Esophagus muscularis mucosa (tissue), 4 donors: ENCODE measurements at places on chromosomes 3 and 15. TPM values are rescaled to one million over a fixed set of nuclear protein-coding genes. Genes with fewer than 3 reads are reported as not detected.

DNA sequence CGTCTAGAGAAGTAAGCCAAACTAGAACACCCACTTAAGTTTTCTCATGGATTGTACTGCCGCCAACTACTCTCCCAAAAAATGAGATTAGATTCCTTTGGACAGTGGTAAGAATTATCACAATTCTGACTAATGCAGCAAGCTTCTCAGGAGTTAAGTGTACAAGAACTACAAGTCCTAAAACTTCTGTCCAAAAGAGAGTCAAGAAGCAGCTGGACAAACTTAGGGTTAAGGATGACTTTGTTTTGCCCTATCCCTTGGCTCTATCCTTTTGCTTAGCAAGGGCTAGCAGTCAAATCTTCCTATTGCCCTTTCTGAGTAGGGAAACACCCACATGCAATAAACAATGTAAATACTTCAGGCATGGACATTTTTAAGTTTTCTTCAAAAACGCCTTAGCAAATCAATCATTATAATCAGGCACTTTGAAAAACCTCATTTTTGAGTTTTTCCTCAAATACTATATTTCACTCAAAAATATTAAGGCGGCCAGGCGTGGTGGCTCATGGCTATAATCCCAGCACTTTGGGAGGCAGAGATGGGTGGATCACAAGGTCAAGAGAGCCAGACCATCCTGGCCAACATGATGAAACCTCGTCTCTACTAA is 19.5 kb downstream of the RAF1 start:
- H3K36me3 ChIP-seq: no peaks in the 10 kb centered on the region
- H3K4me1 ChIP-seq: peaks cover 68% of the 10 kb centered on the region

- H3K27me3 ChIP-seq: no peaks in the 10 kb centered on the region
- DNase-seq: peak; percentile 97
- H3K4me3 ChIP-seq: peak overlapping the region; percentile 55
- peaks cover 68% of the 10 kb centered on the region for H3K4me1 ChIP-seq
- H3K27ac ChIP-seq: peak overlapping the region; percentile 94
These were observed 330.8 kb downstream of the TIGIT start for GRCh38 chr3:114624571-114625181.

DNA sequence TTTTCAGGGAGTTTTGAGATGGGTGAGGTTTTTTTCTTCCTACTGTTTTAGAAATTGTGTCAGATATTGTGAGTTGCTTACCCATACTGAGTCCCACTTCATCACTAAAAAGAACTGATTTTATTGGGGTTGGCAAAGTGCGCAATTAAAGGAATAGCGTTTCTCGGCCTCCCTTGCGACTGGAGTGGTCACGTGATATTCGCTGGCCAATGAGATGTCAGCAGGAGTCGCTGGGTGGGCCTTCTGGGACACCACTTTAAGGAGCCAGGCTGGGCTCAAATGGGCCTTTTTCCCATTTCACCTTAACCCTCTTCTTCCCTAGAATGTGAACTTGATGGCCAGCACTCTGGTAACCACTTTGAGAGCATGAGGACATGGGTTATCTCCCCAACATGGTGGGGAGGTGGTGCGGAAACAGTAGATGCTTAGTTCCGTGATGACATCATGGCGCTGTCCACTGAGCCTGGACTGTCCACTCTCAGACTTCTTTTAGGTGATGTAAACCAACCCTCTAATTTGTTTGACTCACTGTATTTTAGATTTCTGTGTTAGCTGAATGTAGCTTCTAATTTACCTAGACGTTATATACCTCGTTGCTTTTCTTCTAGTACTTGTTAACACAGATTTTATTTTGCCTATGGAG is 13.2 kb upstream of the IQCF5 start:
- H3K4me1 ChIP-seq: no peaks in the 10 kb centered on the region
- no peak overlapping the region for H3K4me3 ChIP-seq
- no peak overlapping the region for H3K27ac ChIP-seq
- no peaks in the 10 kb centered on the region for H3K36me3 ChIP-seq
- H3K27me3 ChIP-seq: no peaks in the 10 kb centered on the region

GRCh38 chr3:108437439-108437838 is 73.0 kb downstream of the MYH15 start:
- no peak for DNase-seq
- H3K27ac ChIP-seq: no peak overlapping the region
- no peaks in the 10 kb centered on the region for H3K27me3 ChIP-seq
- no peaks in the 10 kb centered on the region for H3K36me3 ChIP-seq

Gene LRRC57
- total RNA-seq: 19.1 TPM

DNA sequence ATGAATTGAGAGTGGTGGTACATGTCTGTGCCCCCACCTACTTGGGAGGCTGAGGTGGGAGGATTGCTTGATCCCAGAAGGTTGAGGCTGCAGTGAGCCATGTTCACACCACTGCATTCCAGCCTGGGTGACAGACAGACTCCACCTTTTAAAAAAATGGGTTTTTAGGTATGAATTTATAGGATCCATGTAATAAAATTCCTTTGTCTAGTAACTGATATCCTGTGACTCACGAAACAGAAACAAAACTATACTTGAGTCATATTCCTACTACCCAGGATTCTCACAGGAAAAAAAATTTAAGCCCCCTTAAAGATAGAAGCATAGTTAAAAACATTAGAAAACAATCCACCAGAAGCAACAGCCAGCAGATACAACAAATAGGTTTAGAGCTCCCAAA is 10.0 kb upstream of the CRTC3 start:
- no peaks in the 10 kb centered on the region for H3K4me1 ChIP-seq
- no peak for DNase-seq
- no peaks in the 10 kb centered on the region for H3K27me3 ChIP-seq
- H3K4me3 ChIP-seq: no peak overlapping the region

DNA sequence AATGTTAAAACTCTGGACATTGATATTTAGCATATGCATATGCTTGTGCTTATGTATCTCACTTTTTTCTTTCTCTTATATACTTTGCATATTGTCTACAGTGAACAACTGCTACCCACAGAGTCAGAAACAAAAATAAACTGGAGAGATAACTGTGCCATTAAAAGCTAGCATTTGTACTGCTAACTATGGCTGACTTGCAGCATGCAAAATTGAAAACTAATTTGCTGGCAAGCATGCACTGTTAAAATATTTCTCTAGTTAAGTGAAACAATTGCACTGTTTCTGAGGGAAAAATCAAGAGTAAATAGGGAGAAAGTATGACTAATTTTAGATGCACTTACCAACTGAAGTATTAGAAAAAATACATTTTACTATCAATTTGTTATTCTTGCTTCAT is 177.8 kb downstream of the CBLB start:
- no peak for DNase-seq
- peaks cover 5% of the 10 kb centered on the region for H3K36me3 ChIP-seq
- no peak overlapping the region for H3K27ac ChIP-seq
- no peaks in the 10 kb centered on the region for H3K27me3 ChIP-seq
- H3K4me3 ChIP-seq: no peak overlapping the region
